Endothelial cell (in vitro differentiated cells): ENCODE measurements at places on chromosomes 11 and 22. TPM values are rescaled to one million over a fixed set of nuclear protein-coding genes. Genes with fewer than 3 reads are reported as not detected.

The TBC1D10A gene
- 7.9 TPM for total RNA-seq

The OR52H1 gene
- total RNA-seq: 2.1 TPM

The OSBPL5 gene
- total RNA-seq: 55.2 TPM

The IL17REL gene
- total RNA-seq: 0.15 TPM

The OR2D3 gene
- not detected for total RNA-seq

The RIMBP3B gene
- 0.51 TPM for total RNA-seq

The CD82 gene
- 16.1 TPM for total RNA-seq

The MIAT gene
- 1.2 TPM for total RNA-seq

The GRAMD1B gene
- 49.6 TPM for total RNA-seq

The TSPAN32 gene
- total RNA-seq: 0.23 TPM

The PGGHG gene
- total RNA-seq: 69.7 TPM

The CTSF gene
- 9.2 TPM for total RNA-seq

DNA sequence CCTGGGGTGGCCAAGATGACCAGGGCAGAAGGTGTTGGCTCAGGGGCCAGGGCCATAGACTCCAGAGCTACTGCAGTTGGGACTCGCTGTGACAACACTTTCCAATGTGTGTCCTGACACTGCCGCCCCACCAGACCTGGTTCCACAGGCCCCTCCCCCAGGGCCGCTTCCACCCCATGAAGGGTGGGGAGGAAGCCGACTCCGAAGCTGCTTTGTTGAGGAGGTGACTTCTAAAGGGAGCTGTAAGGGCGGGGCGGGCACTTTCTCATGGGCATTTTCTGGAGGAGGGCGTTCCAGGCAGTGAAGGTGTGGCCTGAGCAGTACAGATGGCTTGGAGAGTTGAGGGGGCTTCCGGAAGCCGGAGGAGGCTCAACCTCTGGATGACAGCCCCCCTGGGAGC is 6.3 kb downstream of the FGF3 start:
- DNase-seq: no peak

- no peak for DNase-seq
Observed at GRCh38 chr22:50304528-50305392, 2.7 kb downstream of the PLXNB2 start.

DNA sequence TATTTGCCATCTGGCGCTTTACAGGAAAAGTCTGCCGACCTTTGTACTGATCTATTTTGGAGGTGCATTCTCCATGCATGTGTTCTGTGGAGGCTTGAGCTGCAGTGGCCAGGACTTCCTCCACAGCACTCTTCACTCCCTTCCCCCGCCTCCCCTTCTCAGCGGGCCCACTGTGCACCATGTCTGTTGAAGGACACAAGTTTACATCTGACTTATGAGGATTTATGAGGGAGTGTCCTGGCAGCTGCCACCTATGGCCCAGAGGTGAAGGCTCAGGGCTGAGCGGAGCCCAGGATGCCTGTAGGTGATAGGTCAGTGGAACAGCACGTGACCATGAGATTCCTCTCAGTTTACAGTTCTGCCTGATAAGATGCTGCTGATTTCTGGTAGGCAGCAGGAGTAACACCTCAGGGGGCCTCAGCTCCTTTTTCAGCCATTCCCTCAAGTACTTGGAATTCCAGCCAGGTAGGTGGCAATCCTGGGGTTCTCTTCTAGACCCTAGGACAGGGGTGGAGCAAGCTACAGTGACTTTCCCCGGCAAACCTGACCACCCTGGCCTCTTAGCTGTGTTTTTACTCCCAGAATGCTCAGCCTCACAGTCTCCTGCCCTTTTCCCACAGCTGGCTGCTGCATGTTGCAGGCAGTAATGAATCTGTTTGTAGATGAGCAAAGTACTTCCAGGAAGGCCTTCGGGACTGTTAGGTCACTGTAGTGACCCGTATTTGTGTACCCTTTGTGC is 59.9 kb downstream of the PPFIBP2 start:
- DNase-seq: no peak

DNA sequence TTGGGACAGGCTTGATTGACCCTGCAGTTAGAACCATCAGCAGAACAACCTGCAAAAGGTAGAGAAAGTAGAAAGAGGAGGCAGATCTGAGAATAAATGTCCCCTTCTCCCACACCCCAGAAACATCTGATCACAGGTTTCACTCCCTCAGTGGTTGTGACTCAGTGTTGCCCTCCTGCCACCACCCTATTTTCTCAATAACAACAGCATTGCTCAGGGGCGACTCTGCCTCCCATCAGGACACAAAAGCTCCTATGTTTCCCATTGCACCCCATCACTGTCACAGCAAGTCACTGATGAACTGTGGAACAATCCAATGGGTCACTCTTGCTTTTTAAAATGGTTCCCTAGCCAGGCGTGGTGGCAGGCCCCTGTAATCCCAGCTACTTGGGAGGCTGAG is 110.2 kb downstream of the RASSF10 start:
- DNase-seq: no peak

DNA sequence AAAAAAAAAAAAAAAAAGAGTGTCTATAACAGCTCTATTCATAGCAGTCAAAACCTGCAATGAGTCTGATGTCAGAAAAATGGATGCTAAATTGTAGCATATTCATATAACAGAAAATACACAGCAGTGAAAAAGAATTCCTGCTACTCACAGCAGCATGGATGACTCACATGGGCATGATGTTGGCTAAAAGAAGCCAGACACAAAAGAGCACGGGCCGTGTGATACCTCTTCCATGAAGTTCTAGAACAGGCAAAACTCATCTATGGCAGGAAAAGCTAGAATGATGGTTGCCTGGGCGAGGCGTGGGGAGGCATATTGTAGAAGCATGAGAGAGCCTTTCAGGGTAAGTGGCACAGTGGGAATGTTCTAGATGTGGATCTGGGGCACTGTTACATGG is 18.9 kb downstream of the PLAAT3 start:
- no peak for DNase-seq

- DNase-seq: no peak
Observed at GRCh38 chr11:69662021-69662698, 13.0 kb downstream of the LTO1 start.

GRCh38 chr11:133694701-133695100 is 150.6 kb downstream of the SPATA19 start:
- no peak for DNase-seq

GRCh38 chr22:42913874-42914510 is 56.9 kb upstream of the ARFGAP3 start:
- DNase-seq: no peak

GRCh38 chr22:43385770-43386641 is 25.8 kb upstream of the MPPED1 start:
- peak; percentile 91 for DNase-seq

- DNase-seq: no peak
Observed at GRCh38 chr11:396511-396947, 2.5 kb downstream of the PKP3 start.

DNA sequence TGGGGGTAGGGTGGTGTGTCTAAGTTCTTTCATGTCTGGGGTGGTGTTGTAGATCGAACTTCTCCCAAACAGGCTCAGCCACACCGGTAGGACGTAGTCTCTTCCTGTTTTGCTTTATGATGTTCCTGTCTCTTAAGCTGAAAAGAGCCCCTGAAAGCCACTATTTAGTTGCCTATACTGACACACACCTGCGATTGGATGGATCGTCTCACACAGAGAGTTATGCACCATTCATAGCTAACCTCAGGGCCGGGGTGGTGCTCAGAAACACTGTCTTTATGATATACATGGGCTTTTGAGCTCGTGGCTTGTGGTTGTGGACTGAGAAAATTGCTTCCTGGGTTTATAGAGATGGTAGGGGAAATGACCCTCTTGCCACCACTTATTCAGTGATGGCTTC is 137.6 kb downstream of the TEAD1 start:
- DNase-seq: no peak

GRCh38 chr11:66318600-66318970 is 1.7 kb upstream of the CD248 start:
- DNase-seq: no peak

GRCh38 chr11:111530091-111530490 is 10.4 kb upstream of the LAYN start:
- DNase-seq: no peak

- DNase-seq: peak; percentile 16
Observed at GRCh38 chr11:114059984-114060391, 477 bp downstream of the ZBTB16 start.

DNA sequence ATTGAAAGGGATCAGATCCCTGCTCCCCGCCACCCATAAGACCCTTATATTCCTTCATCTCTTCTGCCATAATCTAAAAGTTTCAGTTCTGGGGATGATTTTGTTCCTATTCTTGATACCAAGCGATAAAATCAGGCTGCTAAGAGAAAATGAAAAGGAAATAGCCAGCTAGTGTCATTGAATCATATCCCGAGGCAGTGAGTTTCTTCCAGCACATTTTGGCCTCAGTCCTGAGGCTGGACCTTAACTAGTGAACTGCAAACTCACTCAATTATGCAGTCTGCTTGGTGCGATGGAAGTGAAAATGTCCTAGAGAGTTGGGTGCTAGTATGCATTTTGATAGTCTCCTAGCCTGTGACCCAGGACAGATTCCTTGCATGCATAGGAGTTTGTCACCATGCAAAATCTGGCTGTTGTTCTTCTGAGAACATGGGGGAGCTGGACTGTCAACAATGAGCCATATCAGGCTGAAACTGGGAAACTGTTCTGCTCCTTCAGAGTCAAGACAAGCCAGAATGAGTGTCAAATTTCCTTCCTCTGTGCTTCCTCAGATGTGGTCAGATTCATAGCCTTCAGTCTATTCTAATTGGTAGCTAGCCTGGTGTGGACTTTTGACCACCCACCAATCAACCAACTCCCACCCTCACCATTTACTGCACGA is 102.9 kb downstream of the CCDC81 start:
- DNase-seq: no peak

- no peak for DNase-seq
Observed at GRCh38 chr11:70364178-70364577, 34.2 kb upstream of the CTTN start.

DNA sequence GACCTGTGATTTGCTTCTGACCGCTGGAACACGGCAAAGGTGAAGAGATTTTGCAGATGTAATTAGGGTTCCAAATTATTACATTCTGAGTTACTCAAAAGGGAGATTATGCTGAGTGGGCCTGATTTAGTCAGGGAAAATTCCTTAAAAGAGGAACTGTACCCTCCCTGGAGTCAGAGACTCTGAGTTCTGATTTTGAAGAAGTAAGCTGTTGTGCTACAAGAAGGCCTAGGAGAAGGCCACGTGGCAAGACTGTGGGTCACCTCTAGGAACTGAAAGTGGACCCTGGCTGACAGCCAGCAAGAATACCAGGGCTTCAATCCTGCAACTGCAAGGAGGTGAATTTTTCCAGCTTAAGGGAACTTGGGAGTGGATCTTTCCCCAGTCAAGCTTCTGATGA is 45.3 kb downstream of the CHRDL2 start:
- DNase-seq: no peak

DNA sequence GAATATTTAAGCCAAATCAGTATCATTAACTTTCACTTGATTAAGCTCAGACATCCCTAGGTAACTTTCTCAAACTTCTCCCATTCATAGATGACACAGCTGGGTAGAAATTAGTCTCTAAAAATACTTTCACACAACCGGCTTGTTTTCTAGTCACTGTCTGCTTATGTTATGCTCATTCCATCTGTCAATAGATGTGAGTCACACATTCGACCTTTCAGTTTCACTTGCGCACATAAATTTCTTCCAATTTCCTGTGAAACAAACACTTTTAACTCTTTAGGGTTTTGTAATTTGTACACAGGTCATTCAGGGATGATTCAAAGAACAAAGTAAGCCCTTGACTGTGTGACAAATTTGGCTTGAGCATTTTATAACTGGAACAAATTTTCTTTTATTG is 723.0 kb downstream of the KCNA4 start:
- no peak for DNase-seq

DNA sequence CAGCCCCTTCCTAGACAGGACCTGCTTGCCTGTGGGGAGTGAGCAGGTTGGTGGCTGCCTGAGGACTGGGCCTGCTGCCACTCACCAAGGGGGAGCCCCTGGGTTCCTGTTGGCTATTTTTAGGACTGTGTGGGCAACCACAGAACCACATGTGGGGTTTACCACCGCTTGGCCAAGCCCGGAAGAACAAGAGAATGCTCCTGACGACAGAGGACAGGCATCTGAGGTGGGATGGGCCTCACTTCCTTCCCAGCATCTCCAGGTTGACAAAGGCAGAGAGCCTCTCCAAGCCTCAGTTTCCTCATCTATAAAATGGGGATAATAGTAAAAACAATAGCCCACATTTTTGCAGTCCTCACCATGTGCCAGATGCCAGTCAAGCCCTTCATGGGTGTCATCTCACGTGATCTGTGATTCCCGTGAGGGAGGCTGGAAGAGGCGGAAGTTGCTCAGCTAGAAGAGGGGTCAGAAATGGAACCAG is 43.6 kb downstream of the LRRC32 start:
- DNase-seq: peak; percentile 1

DNA sequence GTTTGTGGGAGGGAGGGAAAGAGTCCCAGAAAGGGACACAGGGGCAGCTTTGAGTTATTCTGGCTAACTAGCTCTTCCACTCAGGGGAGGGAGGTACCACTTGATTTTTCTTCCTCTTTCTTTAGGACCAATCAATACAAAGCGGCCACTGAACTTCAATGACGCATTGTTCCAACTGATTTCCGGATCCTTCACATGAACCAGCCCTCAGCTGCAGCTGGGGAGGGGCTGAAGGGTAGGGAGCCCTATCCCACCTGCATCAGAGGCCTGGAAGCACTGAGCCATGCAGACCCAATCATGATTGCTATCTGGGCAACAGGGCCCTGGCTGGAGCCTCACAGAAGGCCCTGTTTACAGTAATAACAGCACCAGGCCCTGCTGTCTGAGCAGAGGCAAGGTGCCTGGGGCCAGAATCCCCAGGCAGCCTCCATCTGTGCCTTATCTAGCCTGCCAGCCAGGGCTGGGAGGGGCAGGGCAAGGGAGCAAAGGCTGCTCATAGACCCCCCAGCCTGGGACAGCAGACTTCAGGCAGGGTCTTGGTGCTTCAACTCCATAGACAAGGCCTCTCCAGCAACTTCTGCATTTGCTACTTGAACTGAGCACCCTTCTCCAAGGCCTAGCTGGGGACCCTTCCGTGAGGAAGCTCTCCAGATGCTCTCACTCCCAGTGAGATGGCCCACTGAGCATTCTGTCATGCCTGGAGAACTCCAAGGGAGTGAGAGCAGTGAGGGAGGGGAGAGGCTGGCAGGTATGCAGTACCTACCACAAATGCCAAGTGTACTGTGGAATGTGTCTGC is 22.5 kb downstream of the CLPB start:
- no peak for DNase-seq

DNA sequence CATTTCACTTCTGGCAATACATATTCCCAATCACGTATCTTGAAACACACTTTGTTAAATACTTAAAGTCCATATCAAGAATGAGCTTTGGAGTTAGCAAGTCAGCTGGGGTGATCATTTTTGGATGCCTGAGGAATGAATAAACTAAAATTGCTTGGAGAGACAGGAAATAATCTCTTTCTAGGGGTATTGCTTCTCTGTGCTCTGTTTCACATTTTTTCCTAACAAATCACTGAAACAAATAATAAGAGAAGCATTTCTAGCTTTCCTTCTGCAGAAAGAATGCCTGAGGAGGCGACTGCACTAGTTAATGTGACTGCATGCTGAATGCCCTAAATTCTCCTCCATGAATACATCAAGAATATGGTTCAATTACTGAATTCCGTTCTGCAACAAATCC is 541.4 kb upstream of the CCDC90B start:
- no peak for DNase-seq
